OCI-LY7 (cell line): ENCODE measurements at places on chromosomes 4 and X. TPM values are rescaled to one million over a fixed set of nuclear protein-coding genes. Genes with fewer than 3 reads are reported as not detected.

The CT55 gene
- total RNA-seq, result not detected in 2 replicates

The UGT2B7 gene
- not detected in 2 replicates for total RNA-seq

The LANCL3 gene
- total RNA-seq, result 0.04 and 0.07 TPM in 2 replicates

The TAF1 gene
- 48.2 and 52.2 TPM in 2 replicates for total RNA-seq

The SHROOM4 gene
- total RNA-seq, result not detected in 2 replicates

The CCDC160 gene
- not detected in 2 replicates for total RNA-seq

The PDLIM3 gene
- total RNA-seq, result not detected in 2 replicates

The NAA11 gene
- not detected in 2 replicates for total RNA-seq

The BANK1 gene
- not detected in 2 replicates for total RNA-seq

The CSAG2 gene
- not detected in 2 replicates for total RNA-seq

The TMEM192 gene
- total RNA-seq, result 15.3 and 15.5 TPM in 2 replicates

The SPRY1 gene
- 0.13 and 0.39 TPM in 2 replicates for total RNA-seq

The GTPBP6 gene
- total RNA-seq, result 53.6 and 53.9 TPM in 2 replicates

The GYPA gene
- total RNA-seq, result not detected in 2 replicates

The PDE6B gene
- total RNA-seq, result not detected in 2 replicates

The ARHGAP10 gene
- 0.11 and 0.24 TPM in 2 replicates for total RNA-seq

The PWWP3B gene
- total RNA-seq, result not detected in 2 replicates

The FRMD7 gene
- total RNA-seq, result not detected in 2 replicates

The ZNF182 gene
- total RNA-seq, result 9.7 and 9.8 TPM in 2 replicates

The ZRSR2 gene
- 13.7 and 14.0 TPM in 2 replicates for total RNA-seq

The TSPAN7 gene
- total RNA-seq, result not detected in 2 replicates

The LRRC66 gene
- 0.11 and 0.25 TPM in 2 replicates for total RNA-seq

The NPY1R gene
- total RNA-seq, result not detected in 2 replicates

The QRFPR gene
- total RNA-seq, result not detected in 2 replicates

The FRG2 gene
- not detected in 2 replicates for total RNA-seq

The FAM241A gene
- total RNA-seq, result 9.5 and 10.5 TPM in 2 replicates

The SPON2 gene
- 33.3 and 35.3 TPM in 2 replicates for total RNA-seq

The DCHS2 gene
- not detected in 2 replicates for total RNA-seq

The FGFRL1 gene
- total RNA-seq, result 2.7 and 3.1 TPM in 2 replicates

The SCLT1 gene
- 42.0 and 46.7 TPM in 2 replicates for total RNA-seq

The SLC25A43 gene
- total RNA-seq, result 14.3 and 15.6 TPM in 2 replicates

The COQ2 gene
- 14.4 and 17.9 TPM in 2 replicates for total RNA-seq
